ENCODE measurements at places on chromosomes 5 and 9.

DNA sequence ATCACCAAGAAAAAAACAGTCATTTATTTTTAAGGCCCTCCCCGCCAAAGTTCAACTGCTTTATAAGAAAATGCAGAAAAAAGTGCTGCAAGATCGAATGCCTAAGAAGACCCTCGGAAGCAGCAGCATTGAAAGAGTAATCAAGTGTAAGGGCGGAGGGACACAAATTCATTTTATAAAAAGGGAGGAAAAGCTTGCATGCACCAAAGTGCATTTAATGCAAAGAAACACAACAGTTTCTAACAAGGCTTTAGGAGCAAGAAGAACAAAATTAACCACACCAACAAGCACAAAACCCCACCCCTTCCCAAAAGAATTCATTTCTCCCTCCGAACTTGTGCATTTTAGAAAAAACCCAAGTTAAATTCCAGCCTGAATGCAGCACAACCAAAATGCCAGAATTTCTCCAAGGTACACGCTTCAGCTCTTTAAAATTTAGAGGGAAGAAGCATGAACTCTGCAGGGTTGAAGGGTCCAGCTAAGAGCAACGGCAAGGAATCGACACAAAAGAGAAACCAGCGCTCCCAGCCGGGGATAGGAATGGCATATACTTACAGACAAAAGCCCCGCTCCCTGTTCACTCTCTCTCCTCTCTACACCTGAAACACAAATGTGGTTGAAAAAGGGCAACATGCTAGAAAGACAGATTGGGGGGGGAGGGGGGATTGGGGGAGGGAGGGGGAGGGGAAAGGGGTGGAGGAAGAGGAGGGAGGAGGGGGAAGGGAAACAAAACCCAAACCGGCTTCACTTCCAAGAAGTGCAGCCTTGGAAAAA lies at the start of gene NREP:
Gene NREP (minus strand): TSS at position 614 of the 774 bp plus-strand sequence. CDS start 1,422 bp downstream, outside the sequence.
- DNase-seq: peak; percentile 49

GRCh38 chr5:181187500-181188213 lies 17.3 kb downstream of the TRIM7 start:
- DNase-seq: peak; percentile 79

DNA sequence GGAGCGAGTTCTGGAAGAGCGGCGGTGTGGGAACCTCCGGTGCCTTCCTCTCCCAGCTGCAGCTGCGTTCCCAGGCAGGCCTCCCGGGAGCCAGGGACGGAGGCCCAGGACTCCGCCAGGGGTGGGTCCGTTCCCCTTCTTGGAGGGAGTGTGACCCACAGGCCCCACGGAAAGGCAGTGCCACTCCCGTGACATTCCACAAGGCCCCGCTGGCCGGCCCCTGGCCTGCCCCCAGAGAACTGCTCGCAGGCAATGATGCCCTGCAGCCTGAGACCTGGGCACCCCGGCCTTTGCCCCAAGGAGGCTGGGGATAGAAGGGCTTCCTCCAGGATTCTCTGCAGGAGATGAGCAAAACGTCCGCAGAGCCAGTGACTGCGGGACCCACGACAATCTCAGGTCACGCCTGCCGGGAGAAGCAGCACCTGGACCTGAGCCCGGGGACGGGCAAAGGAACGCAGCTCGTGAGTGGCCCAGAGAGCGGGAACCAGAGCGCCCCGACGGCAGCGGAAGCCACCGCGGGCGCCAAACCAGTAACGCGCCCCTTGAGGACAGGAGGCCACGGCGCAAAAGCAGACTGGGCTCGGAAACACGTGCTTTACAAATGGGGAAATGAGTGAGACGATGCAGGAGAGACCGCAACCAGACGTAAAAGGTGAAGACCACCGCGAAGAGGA lies 9.3 kb downstream of the OBP2B start:
- DNase-seq: peak; percentile 80

DNA sequence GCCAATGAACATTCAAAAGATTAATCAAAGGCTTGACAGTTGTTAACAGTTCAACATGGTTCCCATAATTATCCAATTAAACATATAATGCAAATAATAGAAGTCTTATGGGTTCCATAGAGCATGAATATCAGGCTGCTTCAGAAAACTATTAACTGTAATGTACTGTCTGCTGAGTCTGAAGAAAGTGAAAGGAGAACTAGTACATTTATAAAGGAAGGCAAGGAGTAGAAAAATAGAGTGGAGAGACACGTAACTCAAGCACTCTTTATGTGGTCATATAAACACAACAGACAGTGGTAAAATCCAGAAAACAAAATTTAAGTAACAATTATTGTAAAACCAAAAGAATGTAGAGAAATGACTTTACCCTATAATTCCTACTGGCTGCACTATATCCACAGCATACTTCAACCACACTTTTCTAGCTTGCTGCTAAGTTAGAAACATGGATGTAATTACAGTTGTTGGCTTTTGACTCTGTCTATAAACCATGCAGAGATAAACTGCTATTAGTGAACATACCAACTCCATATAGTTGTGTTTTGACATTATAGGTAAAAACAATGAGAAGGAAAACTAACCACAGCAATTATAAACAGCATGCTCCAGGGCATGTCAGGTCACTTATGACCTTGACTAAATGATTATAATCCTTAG lies 32.7 kb downstream of the NFIB start:
- DNase-seq: no peak

GRCh38 chr5:148928141-148928540 lies 101.7 kb downstream of the ADRB2 start:
- DNase-seq: no peak

DNA sequence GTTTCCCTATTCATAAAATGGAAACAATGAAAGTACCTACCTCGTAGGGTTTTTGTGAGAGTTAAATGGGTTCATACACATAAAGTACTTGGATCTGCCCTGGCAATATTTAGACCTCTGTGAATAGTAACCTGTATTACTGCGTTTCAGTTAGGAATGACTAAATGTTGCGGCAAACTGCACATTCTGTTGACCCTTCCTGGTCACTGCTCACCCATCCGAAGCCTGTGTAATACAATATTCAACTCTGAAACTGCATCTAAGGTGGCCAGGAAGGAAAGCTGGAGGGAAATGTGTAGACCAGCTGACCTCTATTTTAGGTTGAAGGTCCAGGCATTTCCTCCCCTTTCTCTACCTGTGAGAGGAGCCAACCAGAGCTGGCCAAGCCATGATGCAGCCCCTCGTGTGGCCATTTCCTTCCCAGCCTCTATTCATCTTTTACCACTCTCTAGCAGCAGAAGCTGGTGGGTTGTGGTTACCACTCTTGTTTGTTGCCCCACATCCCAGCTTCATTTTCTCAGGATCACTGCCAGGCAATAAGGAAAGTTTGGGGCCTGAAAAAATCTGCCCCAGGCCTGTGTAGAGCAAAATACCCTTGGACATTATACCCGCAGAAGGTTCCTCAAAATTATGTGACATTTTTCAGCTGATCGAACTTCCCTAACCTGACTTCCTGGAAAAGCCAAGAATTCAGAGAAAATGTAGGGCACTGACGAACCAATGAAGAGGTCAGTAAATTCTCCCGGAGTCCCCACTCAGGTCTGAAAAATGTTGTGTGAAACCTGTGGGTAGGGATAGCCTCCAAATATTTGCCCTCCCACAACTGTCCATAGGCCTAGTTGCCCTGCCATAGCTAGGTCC lies 20.5 kb upstream of the PDCD1LG2 start:
- no peak for DNase-seq

GRCh38 chr5:30100148-30100713 lies 1093.3 kb upstream of the CDH6 start:
- no peak for DNase-seq

DNA sequence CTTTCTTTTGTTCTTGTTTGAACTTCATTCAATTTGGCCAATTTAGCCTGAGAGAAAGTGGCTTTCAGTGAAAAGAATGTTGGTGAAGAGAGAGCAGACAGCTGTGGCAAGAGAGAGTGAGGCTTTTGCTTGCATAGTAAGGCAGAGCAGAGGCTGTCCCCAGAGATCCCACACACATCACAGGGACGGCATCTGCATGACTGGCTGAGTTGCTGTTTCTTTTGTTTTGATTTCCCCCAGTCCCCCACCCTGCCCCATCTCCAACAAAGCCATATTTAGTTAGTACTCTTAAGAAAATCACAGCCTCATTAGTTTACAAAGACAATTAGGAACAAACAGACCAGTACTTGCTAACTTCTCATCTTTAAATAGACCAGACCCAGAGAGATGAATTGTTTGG lies 363.9 kb upstream of the SEMA6A start:
- DNase-seq: no peak

- DNase-seq: peak; percentile 64
These were observed 13.4 kb upstream of the XPA start for GRCh38 chr9:97710356-97711222.

GRCh38 chr9:71901695-71902597 lies 9.0 kb downstream of the ABHD17B start:
- no peak for DNase-seq

DNA sequence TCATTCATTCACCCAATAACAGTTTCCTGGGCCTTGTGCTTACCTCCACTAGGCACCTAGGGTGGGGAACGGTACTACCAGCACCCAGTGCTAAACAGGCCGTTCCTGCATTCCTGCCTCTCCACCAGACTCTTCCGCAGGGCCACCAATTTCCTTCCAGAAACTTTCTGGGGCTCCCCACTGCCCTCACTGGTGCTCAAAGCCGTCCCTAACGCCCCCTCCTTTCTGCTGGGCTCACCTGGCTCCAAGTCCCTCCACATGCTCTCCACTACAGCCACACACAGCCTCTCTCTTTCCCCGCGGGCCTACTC lies 1.4 kb downstream of the PHF19 start:
- no peak for DNase-seq

GRCh38 chr9:123048748-123049147 lies 15.3 kb downstream of the GPR21 start:
- no peak for DNase-seq

DNA sequence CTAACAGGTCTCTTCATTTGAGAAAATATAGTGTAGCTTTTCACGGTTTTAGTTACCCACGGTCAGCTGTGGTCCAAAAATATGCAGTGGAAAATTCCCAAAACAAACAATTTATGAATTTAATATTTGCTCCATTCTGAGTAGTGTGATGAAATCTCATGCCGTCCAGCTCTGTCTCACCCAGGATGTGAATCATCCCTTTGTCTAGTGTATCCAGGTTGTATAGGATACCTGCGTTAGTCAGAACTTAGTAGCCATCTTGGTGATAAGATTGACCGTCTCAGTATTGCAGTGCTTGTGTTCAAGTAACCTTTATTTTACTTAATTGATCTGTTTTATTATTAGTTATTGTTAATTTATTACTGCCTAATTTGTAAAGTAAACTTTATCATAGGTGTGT lies 41.1 kb downstream of the NDUFS4 start:
- DNase-seq: no peak

- DNase-seq: no peak
These were observed 19.8 kb upstream of the AIF1L start for GRCh38 chr9:131076347-131077195.

- DNase-seq: no peak
These were observed 15.1 kb downstream of the SNCAIP start for GRCh38 chr5:122327110-122327509.

GRCh38 chr5:92613546-92613945 lies 967.5 kb downstream of the NR2F1-AS1 start:
- DNase-seq: no peak

DNA sequence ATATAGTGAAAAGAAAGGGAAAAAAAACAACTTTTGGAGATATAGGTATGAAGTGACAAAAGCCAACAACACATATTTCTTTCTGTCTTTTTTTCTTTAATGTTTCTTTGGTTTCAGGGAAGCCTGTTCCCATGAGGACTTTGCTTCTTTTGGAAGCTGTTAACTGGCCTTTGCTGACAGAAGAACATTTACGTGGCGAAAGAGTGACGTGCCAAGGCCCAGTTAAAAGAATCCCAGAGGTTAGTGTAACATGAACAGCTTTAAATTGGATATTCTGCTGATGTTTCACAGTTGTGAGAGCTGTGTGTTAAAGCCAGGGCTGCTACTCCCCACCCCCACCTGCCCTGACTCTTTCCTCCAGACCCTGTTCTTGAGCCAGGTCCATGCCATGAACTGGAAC lies 275.9 kb downstream of the CRB2 start:
- DNase-seq: no peak

GRCh38 chr9:99274016-99274415 lies 51.9 kb downstream of the SEC61B start:
- no peak for DNase-seq

Data from right cardiac atrium (tissue), 5 donors.